ENCODE measurements at places on chromosomes 1 and 21.

DNA sequence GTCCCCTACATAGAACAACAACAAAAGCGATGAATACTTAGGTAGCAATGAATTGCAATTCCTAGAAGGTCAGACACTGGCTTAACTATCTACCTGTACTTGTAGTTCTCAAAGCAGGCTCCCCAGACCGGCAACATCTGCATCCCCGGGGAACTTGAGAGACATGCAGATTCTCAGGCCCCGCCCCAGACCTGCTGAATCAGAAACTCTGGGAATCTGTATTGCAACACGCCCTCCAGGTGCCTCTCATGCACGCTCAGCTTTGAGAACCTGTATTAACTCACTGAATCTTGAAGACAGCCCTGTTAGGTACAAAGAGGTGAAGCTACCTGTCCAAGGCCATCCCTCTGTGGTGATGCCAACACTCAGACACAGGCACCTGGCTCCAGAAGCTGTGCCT lies 128.1 kb downstream of the KAZN start:
- DNase-seq = no peak

- no peak for DNase-seq
Observed at GRCh38 chr1:118788463-118788862, 199.7 kb downstream of the TBX15 start.

DNA sequence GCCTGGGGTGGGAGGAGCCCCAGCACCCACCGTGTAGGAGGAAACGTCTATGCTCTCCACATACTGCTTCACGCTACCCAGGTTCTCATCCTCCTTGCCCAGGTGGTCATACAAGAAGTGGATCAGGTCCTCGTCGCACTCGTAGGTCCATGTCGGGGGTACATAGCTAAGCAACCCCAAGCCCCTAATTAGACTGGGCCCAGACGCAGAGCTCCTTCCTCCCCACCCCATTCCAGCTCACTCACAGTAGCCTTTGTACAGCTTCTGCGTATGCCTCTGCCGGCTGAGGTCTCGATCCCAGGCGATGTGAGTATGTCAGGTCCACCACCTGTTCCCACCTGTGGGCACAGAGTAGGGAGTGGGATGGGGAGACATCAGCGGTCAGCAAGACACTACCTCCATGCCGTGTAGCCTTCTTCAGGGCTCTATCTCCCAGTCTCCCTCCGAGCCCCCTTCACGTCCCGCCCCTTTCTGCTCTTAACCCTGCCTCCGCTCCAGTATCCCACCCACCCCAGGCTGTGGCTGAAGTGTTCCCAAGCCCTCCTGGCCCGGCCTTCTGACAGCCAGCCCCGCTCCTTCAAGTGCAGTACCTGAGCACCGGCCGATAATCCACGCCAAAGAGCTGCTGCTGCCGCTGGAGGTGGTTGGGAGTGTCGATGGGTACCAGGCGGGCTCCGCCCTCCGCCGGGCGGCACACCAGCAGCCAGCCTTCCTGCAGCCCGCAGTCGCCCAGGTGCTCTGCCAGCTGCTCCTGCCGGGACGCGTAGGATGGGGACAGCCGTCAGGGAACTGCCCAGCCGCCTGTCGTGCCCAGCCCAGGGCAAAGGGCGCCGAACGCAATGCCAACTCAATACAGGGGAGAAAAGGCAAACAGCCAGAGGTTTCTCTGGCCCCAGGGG lies 919 bp downstream of the HECTD3 start:
- no peak for DNase-seq

- DNase-seq = no peak
Observed at GRCh38 chr1:242735323-242735722, 210.8 kb upstream of the PLD5 start.

DNA sequence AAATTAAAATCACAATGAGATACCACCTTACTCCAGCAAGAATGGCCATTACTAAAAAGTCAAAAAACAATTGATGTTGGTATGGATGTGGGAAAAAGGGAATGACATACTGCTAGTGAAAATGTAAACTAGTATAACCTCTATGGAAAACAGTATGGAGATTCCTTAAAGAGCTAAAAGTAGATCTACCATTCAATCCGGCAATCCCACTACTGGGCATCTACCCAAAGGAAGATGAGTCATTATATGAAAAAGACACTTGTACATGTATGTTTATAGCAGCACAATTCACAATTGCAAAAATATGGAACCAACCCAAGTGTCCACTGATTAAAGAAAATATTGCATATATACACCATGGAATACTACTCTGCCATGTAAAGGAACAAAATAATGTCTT lies 37.2 kb downstream of the SUSD4 start:
- DNase-seq = no peak

GRCh38 chr1:110134050-110134595 lies 16.2 kb upstream of the SLC6A17 start:
- DNase-seq = no peak

GRCh38 chr1:217029281-217030157 lies 306.3 kb upstream of the ESRRG start:
- DNase-seq = no peak

- no peak for DNase-seq
Observed at GRCh38 chr1:243718022-243718421, 132.0 kb downstream of the AKT3 start.

- DNase-seq = no peak
Observed at GRCh38 chr1:204923201-204923600, 52.5 kb downstream of the NFASC start.

Data from stimulated activated CD8-positive, alpha-beta memory T cell treated with anti-CD3 and anti-CD28 coated beads, Interleukin-15, amount 100 ng/mL, for 24 hours (primary cell).